ENCODE measurements at places on chromosomes 4 and X.

GRCh38 chr4:167003326-167003725 is 231.0 kb downstream of the SPOCK3 start:
- no peak for DNase-seq

DNA sequence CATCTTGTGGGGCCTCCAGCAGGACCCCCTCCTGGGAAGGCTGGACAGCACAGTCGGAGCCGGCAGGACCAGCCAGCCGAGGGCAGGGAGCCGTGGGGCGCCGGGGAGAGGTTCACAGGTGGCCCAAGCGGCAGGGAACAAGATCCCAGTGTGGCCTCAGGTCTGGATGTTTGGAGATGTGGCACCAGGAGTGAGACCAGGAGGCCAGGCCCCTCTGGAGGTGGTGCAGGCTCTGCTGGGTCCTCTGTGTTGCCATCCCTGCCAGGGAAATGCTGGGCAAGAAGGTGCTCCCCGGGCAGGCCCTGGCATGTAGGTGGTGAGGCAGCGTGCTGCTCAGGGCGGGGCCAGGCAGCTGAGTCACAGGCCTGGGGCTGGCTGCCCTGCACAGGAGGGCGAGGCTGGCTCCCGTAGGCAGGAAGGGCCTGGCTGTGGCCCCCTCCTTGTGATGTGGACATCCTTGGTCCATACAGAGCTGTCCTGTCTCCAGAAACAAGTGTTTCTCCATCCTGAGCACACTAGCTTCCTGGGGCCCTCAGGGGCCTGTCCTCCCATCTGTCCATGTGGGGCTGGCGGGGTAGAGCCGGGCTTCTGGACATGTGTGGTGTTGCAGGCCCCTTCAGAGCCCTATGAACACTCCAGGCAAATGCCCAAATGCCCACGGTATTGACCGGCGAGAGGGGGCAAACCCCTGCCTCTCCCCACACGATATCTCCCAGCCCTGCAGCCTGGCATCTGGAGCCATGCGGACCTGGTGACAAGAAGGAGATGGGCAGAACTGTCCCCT is 4.8 kb upstream of the HGFAC start:
- no peak for DNase-seq

DNA sequence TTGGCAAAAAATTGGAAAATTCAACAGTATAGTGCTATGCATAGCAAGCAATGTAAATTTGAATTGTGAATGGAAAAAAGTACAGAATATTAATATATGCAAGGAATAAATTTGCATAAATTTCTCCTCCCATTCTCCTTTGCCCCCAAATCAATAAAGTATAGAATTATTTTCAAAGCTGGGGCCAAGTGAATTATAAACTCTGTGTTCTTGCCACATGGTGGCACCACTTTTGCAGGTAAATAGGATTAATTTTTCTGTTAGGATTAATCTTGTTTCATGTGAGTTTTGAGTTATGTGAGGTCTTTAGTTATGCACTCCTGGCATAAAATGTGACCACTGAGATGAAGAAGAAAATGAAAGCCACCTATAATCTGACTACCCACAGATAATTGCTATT is 19.9 kb downstream of the COPS4 start:
- DNase-seq: peak; percentile 12

DNA sequence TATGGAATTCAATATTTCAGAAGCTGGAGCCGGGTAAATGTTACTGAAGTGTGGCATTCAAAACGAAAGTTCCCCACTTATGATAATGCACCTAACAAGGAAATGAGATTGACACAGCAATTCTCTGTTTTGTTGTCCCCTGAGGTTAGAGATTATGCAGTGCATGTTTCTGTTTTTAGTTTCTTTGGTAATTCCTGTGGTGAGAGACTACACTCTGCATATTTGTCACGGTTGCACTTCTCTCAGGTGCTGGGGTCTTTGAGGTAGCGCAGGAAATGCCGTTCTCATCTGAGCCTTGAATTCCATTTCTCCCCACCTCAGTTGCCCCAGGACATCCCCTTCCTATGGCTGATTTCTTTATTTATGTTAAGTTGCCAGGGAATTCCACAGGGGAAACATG is 15.3 kb upstream of the BEND4 start:
- DNase-seq: peak; percentile 29

DNA sequence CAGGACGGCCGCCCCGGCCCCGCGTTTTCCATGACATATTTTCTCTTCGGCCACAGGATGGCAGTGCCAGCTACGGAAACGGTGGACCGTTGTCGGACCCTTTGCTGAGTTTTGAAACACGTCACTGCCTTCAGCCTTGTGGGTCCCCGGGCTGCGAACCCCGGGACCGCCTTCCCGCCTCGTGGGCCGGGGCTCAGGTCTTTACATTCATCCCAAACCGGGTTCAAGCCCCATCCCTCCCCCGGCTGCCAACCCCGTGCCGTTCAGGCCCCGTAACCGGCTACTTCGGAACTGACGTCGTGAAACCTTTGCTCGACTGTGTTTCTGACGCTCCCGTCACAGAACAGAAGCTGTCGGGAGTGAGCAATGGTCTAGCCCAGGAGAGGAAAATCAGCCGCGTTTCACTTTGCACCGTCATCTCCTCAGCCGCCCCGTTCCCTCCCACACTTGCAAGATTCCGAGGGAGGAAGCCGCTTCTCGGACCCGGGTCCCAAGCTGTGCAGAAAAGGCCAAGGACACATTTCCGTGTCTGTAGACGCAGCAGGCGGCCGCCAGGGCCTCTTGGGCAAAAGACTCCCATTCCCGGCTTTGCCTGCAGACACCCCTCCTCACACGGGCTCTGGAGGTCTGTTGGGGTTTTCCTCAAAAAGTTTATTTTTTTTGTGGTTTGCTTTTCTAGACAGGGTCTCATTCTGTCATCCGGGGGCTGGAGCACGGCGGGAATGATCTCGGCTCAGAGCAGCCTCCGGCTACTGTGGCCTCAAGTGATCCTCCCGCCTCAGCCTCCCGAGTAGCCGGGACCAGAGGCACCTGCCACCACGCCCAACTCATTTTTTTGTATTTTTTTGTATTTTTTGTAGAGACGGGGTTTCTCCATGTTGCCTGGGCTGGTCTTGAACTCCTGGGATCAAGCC is 41.4 kb upstream of the PPP2R3B start:
- peak; percentile 58 for DNase-seq

DNA sequence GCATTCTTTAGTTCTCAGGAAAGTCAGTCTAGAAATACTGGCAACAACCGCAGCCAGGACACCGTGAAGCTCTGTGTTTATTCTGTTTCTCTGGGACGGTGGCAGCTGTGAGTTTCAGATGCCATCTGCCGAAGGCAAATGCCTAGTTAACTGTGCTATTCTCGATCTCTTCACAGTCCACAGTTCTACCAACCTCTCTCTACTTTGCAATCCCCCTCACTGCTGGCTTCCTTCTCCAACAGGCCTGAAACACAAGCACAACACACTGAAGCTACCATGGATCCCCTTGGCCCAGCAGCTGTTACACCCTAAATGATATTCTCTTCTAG is 118.8 kb downstream of the ZNF827 start:
- DNase-seq: peak; percentile 40

DNA sequence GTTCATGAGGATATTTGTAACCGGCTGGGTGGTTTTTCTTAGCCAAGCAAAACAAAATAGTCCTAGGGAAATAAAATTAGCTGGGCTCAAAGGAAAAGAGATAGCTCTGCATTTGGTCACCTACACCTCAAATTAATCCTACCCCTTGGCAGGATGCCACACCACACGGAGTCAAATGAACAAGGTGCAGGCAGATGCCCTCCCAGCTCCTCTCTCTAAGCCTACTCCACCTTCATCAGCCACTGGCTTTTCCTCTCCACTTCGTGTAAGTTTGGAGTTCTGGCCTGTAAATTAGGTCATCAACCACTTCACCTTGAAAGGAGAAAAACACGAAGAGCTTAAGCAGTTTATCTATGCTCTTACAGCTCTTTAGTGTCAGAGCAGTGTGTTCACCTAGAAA is 1.4 kb downstream of the DDIT4L start:
- peak; percentile 52 for DNase-seq

DNA sequence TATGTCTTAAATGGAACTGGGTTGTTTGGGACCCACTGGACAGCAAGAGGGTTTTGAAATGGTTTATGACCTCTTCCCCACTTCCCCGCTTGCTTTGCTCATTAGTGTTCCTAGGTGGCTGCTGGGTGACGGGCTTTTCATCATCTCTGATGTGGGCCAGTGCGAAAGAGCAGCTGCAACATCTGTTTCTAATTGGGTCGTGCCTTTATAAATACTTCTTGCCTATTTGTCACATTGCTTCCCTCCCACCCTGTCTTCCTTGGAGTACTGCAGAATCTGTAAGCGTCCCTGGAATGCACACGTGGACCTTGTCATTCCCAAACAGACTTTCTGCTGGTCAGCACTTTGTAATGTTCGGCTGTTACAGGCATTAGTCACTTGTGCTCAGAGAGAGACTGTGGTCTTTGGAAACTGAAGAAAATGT is 35.2 kb downstream of the SEPTIN11 start:
- DNase-seq: no peak

DNA sequence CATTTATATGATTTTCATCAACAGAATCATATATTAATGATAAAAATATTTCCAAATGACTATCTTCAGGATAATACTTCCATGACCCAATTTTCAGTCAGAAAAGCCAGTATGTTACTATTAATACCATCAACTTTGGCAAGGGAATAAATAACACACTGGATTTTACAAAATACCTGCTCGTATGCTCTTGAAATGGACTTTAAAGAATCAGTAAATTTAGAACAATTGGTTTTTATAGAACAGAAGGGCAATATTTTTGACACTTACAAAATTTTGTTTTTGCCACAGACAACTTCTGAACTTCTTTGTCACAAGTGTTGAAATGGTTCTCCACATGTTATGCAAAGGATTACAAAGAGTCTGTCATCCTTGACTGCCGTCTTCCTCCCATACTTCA is 700.4 kb downstream of the FSTL5 start:
- DNase-seq: no peak

DNA sequence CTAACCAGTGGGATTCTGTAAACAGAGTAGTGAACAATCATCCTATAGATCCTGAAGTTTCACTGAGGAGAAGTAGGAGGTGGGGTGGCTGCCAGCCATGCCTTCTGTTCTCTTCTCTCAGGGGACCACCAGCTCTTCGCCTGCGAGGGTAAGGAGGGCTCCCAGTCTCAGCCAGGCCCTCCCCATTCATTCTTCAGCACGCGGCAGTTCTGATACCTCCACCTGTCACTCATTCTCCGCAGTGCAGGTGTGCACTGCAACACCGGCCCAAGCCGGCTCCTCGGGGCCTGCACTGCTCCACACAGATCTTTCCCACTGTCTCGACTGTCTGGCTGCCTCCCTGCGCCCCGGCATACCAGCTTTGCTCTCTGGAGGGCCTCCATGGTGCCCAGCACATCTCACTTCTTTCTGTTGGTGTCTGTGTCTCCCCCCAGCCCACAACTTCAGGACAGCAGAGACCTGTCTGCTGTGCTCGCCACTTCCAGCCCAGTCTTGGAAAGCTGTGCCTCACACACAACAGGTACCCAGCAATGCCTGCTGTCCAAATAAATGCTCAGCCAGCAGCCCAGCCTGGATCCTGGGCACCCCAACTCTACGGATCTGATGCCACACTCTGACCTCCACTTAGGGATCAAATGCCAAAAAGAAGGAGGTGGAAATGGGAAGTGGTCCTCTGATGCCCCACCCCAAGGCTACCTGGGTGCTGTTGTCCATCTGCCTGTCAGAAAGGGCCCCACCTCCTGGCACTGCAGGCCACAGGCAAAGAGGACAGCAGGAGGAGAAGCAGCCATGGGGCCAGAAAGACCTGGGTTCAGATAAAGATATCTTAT is 29.0 kb downstream of the ACOX3 start:
- no peak for DNase-seq

DNA sequence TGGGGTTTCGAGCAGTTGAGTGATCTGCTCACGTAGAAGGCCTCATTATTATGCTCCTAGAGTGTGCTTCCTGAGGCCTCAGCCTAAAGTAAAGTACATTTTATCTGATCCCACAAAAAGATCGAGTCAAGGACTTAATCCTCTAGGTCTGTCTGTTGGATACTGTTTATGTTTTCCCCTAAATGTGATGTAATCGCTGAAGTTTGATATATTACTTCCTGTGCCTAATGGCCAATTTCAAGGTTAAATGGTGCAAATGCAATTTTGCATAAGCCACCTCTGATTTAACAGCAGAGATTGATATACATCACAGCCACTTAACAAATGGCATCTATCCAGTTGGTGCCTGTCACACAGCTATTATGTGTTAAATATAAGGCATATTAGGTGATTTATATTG is 19.4 kb upstream of the SERTM2 start:
- DNase-seq: no peak

DNA sequence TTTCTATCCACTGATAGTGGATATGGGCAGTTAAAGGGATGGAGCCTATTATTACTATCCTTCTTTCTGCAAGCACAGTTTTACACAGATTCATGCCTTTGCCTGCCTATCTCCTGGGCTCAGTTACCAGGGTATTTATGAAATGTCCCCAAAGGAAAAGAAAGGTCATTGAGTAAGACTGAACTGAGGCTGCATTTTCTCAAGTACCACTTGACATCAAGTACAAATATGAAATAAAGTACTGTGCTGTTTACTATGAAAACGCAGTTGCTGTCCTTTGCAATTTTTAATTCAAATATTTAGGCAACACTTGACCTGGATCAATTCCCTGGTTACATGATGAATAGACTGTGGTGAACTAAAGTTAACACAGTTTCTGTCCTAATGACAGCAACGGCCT is 23.5 kb upstream of the SPANXN4 start:
- DNase-seq: no peak

GRCh38 chr4:102569200-102569599 is 68.0 kb downstream of the NFKB1 start:
- no peak for DNase-seq

DNA sequence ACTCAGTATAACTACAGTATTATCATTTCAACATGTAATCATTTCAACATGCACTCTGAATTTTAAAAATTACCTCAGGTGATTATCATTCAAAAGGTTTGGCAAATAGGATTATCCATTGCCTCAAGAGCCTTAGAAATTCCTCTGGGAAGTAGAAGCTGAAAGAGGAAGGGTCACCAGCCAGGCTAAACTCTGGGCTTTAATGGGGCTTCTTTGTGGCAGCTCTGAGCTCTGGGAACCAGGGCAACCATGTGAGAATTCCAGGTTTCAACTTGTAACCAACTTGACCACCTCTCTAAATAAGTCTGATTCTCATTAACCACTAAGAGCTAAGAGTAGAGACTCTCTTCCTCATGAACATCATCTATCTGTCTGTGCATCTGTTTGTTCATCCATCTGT is 117.2 kb upstream of the MED14 start:
- DNase-seq: no peak

DNA sequence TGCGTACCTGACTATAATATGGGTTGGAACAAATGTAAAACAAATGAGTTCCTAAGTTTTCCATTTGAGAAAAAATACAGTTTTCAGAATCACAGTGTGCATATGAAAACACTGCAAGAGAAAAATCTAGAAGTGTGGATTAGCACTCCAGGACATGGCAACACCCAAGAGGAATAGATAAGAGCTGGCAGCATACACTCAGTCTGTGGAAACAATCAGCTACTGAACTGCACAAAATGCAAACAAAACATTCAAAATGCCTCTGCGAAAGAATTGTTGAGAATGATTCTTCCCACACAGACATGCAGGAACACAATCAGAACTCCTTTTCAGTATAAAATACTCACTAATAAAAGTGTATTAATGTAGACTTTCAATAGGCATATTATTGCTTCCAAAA is 39.9 kb downstream of the ATP8A1 start:
- no peak for DNase-seq

Measured in RPMI8226 (cell line).